ENCODE measurements at places on chromosomes 2 and 18.

DNA sequence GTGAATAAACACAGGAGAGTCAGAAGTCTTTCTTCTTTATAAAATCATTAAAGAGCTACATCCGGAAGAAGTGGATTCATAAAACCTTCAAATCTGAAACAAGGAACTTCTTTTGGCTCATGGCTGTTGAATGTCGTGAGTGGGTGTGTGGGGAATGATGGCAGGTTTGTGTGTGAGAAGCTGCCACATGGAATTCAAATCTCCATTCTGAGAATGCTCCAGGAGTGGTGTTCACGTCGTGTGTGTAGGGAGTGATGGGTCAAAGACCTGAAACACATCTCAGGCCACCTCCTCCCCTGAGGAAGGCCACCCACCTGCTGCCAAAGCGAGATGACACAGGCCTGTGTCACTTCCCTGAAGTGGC lies 28.9 kb downstream of the FAM228A start:
- DNase-seq, result no peak

- DNase-seq, result no peak
These were observed 46.7 kb downstream of the FAM161A start for GRCh38 chr2:61807036-61807757.

GRCh38 chr2:25939257-25939668 lies 43.0 kb downstream of the KIF3C start:
- no peak for DNase-seq

- DNase-seq, result no peak
These were observed 144.1 kb downstream of the CDC42EP3 start for GRCh38 chr2:37527361-37527760.

- DNase-seq, result no peak
These were observed 26.0 kb upstream of the GMPPA start for GRCh38 chr2:219472629-219473187.

- no peak for DNase-seq
These were observed 123.5 kb upstream of the PELI1 start for GRCh38 chr2:64267699-64268098.

GRCh38 chr2:10124538-10125045 lies 2.1 kb downstream of the RRM2 start:
- DNase-seq, result no peak

GRCh38 chr2:54646170-54646927 lies 77.1 kb upstream of the EML6 start:
- DNase-seq, result no peak

GRCh38 chr2:203594541-203594940 lies 59.4 kb upstream of the RAPH1 start:
- no peak for DNase-seq

DNA sequence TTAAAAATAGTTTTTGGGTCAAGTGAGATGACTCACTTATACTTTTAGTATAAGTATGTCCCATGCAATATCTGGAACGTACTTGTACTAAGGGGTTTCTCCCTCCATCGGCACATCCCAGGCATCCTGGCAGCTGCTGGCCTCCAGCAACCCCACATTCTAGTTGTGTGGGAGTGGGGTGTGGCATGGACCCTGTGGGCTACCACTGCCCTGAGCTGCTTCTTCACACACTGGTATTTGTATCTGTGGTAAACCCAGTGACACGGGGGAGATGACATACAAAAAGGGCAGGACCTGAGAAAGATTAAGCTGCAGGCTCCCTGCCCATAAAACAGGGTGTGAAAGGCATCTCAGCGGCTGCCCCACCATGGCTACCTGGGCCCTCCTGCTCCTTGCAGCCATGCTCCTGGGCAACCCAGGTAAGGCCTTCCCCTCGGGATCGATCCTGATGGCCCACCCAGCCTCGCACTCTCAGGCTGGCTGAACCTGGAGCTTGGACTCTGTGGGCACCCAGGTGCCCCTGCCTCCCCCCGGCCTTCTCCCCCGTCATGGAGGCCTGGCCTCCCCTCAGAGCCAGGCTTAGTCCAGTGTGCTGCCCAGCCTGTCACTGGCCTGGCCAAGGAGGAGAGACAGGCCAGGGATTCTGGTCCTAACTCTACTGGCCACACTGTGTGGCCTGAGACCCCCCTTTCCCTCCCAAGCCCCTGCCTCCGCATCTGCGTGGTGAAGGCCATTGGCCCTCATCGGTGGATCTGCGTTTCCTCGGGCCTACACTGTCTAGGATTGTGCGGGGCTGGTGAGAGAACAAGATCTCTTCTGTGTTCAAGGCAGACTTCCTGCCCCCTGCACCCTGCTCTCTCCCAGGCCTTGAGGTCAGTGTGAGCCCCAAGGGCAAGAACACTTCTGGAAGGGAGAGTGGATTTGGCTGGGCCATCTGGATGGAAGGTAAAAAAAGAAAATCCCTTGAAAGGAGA lies at the start of gene GNLY:
Gene GNLY, plus strand, starts transcription at position 307 of the 974 bp plus-strand sequence. Its CDS starts 61 bp downstream, at position 368.
- DNase-seq, result no peak

DNA sequence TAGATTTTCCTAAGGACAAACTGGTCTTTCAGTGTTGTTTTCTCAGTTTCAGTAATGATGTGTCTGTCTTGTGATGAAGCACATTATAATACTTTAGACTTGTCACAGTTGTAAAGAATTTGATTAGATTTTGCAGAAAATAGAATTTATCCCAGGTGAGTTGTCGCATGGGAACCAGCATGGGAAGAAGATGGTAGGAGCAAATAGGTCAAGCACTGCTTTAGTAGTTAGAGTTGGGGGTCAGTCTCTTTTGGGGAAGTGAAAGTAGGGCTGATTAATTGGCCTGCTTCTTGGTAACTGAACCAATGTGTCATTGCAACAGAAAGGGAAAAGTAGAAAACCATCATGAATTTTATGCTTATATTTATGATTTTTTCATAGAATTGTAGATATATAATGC lies 153.2 kb upstream of the MYO3B start:
- no peak for DNase-seq

DNA sequence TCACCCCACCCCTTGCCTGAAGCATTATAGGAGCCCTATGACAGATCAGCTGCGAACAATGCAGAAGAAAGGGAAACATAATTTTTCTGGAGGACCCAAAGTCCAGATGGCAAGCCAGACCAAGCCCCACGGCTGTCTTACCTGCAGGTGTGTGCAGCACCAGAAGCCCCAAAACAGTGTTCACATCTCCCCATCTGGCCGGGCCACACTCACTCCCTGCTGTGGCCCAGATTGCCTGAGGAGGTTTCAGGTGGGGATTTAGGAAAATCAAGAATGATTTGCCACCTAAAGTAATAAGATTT lies 11.7 kb upstream of the STK17B start:
- no peak for DNase-seq

- DNase-seq, result no peak
These were observed 25.3 kb downstream of the INPP4A start for GRCh38 chr2:98469862-98470544.

GRCh38 chr2:47334356-47335136 lies 68.4 kb upstream of the MSH2 start:
- no peak for DNase-seq

GRCh38 chr2:220533485-220533884 lies 906.1 kb downstream of the SLC4A3 start:
- no peak for DNase-seq

- DNase-seq, result peak; percentile 64
These were observed 502 bp downstream of the EPAS1 start for GRCh38 chr2:46297546-46298271.

Data from stimulated activated CD8-positive, alpha-beta memory T cell treated with anti-CD3 and anti-CD28 coated beads, Interleukin-15, amount 100 ng/mL, for 1 hour (primary cell).